ENCODE measurements at places on chromosomes 2 and 18. TPM values are rescaled to one million over a fixed set of nuclear protein-coding genes. Genes with fewer than 3 reads are reported as not detected.

Gene MAPRE3
- 65.2 TPM for total RNA-seq

Gene ECEL1
- 0.35 TPM for total RNA-seq

Gene MFSD2B
- not detected for total RNA-seq

Gene ZDBF2
- 10.6 TPM for total RNA-seq

Gene KIF5C
- 0.84 TPM for total RNA-seq

Gene TSHZ1
- 20.9 TPM for total RNA-seq

Gene LPIN1
- 198 TPM for total RNA-seq

Gene ABCB11
- total RNA-seq = 0.06 TPM

Gene IL36RN
- not detected for total RNA-seq

Gene SERPINB3
- total RNA-seq = not detected

Gene OTOS
- not detected for total RNA-seq

Gene ARPC2
- total RNA-seq = 323 TPM

Gene THAP4
- 48.7 TPM for total RNA-seq

Gene GYPC
- 175 TPM for total RNA-seq

Gene UCN
- total RNA-seq = 1.0 TPM

Gene TM4SF20
- total RNA-seq = 0.32 TPM

Gene SPC25
- 0.32 TPM for total RNA-seq

Gene VAMP5
- 70.3 TPM for total RNA-seq

Gene KIAA2012
- not detected for total RNA-seq

Gene EMX1
- total RNA-seq = not detected

Gene PSMA8
- not detected for total RNA-seq

Gene OXER1
- total RNA-seq = 0.84 TPM

Gene PEX13
- total RNA-seq = 14.4 TPM

Gene COQ10B
- 38.2 TPM for total RNA-seq

Gene HJURP
- 0.55 TPM for total RNA-seq

Gene FBLN7
- 5.3 TPM for total RNA-seq

Gene ANKRD29
- 11.9 TPM for total RNA-seq

Gene DES
- total RNA-seq = 62.5 TPM

Gene KDSR
- 55.6 TPM for total RNA-seq

Gene TACR1
- total RNA-seq = 1.8 TPM

Gene TET3
- 12.0 TPM for total RNA-seq

Gene MSTN
- total RNA-seq = 0.48 TPM

Gene SULT1C3
- not detected for total RNA-seq

Gene CRYGC
- total RNA-seq = not detected

Gene UPP2
- not detected for total RNA-seq

Gene B3GNT7
- total RNA-seq = 3.9 TPM

Gene NXPH2
- total RNA-seq = not detected

Gene MALL
- total RNA-seq = 20.8 TPM

Gene KIDINS220
- total RNA-seq = 47.7 TPM

Gene HOXD11
- 1.2 TPM for total RNA-seq

Gene UGT1A10
- not detected for total RNA-seq

Gene SCYGR4
- total RNA-seq = not detected

Gene VWC2L
- total RNA-seq = not detected

Gene C2orf81
- 1.1 TPM for total RNA-seq

Gene POTEC
- total RNA-seq = not detected

Gene IL1A
- total RNA-seq = not detected

Gene CHRNA1
- total RNA-seq = 0.22 TPM

Gene MROH2A
- total RNA-seq = not detected

Gene IL36B
- not detected for total RNA-seq

Gene ASPRV1
- 1.1 TPM for total RNA-seq

Gene SPR
- total RNA-seq = 38.6 TPM

Gene DPYSL5
- not detected for total RNA-seq

Gene SRBD1
- total RNA-seq = 11.7 TPM

Gene GPR155
- 8.9 TPM for total RNA-seq

Measured in mesenteric fat pad (tissue), 1 donor.